GF-D8 (cell line): ENCODE measurements at places on chromosomes 3 and 15.
A peak's percentile ranks its signal among the peaks of the same experiment; 100 is the strongest.

DNA sequence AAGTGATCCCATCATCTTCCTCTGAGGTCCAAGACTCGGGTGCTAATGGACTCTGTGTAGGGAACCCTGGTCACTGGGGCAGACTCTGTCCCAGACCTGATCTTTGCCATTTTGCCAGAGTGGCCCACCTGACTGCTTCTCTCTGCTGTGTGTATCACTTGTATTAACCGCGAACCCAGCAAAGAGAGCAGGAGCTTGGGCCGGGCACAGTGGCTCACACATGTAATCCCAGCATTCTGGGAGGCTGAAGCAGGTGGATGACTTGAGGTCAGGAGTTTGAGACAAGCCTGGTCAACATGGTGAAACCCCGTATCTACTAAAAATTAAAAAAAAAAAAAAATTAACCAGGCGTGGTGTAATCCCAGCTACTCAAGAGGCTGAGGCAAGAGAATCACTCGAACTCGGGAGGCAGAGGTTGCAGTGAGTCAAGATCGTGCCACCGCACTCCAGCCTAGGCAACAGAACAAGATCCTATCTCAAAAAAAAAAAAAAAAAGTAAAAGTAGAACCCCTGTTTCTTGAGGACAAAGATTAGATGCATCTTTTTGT, 32.9 kb upstream of the CYP11A1 start:
- DNase-seq: peak; percentile 23

DNA sequence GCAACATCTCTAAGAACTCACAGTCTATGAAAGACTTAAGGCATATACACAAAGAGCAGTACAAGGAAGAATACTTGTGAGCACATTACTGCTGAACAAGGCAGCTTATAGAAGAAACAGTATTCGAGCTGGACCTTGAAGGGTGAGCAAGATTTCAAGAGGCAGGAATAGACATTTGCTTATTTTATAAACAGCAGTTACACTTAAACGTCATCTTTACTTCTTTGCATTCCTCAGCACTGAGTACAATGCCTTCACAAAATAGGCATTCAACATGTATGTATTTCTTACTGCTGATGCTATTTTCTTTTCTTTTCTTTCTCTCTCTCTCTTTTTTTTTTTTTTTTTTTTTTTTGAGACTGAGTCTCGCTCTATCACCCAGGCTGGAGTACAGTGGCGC, 205.8 kb downstream of the ZIC4 start:
- DNase-seq: no peak

GRCh38 chr15:36364377-36364776, 215.0 kb upstream of the CDIN1 start:
- no peak for DNase-seq

GRCh38 chr3:72193771-72194430, 409.0 kb upstream of the PROK2 start:
- no peak for DNase-seq

GRCh38 chr3:114241262-114241661, 3.9 kb upstream of the ZNF80 start:
- no peak for DNase-seq

DNA sequence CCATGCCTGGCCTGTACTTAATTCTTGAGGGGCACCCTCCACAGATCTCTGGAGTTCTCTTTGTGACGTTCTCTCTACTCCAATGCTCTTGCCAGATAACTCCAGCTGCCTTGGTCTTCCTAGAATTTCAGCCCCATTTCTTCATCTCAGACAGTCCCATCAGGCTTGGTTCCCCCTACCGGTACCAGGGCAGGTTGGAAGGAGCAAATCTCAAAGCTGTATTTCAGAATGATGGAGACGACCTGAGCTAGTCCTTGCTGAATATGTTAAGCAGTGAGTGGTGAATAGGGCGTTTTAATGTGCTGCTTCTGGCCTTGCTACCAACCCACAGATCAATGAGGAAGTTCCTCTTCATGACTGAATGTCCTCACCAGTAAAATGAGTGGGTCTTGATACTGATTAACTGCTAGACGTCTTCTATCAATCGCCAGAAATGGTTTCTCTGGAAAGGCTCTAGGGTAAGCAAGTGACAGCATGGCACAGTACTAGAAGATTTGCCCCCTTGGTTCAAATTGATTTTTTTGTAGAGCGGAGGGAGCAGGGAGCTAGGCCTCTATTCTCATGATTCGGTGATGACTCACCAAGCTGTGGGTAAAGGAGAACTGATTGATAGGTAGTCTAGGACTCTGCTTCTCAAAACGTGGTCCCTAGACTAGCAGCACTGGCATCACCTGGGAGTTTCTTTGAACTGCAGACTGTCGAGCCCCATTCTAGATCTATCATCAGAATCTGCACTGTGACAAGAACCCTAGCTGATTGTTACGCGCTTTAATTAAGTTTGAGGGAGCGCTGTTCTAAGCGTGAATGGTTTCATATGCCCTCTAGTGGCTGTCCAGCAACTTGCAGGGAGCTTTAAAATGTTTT, 67.8 kb downstream of the UBP1 start:
- no peak for DNase-seq

GRCh38 chr3:127045435-127046045, 62.6 kb downstream of the PLXNA1 start:
- DNase-seq: no peak

DNA sequence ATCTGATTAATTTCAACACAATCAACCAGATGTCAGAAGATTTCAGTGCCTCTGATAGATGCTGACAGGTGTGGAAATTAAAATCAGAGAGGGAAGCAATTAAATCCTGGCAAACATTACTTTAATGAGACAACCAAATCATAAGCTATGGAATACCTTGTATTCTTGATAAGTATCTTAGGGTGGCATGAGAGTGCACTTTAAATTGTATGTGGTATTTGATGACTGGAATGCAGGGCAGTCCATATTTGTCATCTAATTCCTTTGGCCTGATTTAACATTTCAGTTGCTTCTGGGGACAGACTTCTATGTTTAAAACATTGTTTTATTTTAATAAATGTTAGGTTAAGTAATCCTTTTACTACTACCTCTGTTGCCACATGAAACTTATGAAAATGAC, 184.1 kb downstream of the LPP start:
- no peak for DNase-seq

- DNase-seq: no peak
Measured at GRCh38 chr3:151979906-151980305, 106.5 kb downstream of the SUCNR1 start.
